ENCODE measurements at places on chromosomes 2 and 18. TPM values are rescaled to one million over a fixed set of nuclear protein-coding genes. Genes with fewer than 3 reads are reported as not detected.
A peak's percentile ranks its signal among the peaks of the same experiment; 100 is the strongest.

- DNase-seq = no peak
Observed at GRCh38 chr18:37346048-37346447, 219.6 kb downstream of the CELF4 start.

- no peak for DNase-seq
Observed at GRCh38 chr2:213148572-213149261, 2.7 kb downstream of the IKZF2 start.

DNA sequence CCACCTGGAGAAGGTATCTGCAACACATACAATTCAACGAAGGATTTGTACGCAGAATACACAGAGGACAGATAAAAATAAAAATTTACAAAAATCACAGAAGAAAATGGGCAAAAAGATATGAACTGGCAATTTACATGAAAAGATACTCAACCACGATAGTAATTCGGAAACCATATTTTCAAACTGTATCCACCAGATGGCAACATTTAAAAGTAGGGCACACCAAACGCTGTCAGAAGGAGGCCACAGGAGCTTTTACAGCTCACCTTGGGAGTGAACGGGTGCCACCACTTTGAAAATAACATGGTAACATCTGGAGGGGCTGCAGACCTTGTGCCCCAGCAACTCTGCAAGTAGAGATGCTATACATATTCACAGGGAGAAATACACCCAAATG is 9.8 kb downstream of the KIF1A start:
- DNase-seq = no peak

DNA sequence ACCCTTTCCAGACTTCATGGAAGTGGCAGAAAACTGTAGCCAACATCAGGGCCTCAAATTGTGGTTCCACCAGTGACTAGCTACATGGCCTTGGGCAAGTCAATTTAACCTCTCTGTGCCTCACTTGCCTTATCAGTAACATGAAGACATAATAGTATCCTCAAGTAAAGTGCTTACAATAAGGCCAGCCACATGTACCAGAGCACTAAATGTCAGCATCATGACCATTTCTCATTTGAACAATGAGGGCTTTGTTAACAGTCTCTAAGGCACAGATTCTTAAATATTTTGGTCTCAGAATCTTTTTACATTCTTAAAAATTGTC is 5.8 kb upstream of the KCMF1 start:
- DNase-seq = peak; percentile 63

DNA sequence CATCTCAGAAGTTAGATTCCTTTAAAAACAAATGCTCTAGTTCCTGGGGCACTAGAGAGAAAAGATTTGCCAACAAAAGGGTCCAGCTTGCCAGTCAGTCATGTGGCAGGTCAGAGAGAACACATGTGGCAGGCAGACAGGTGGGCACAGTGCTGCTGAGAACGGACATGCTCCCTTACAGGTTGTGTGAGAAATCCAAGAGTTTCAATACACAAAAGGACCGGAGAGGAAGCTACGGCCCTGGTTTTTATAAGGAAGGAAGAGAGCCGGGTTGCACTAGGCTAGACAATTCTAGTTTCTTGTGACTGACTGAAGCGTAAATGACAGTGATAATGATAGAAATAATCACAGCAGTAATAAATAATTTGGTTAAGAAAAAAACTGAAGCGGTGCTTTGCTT is 18.3 kb downstream of the CDC42EP3 start:
- no peak for DNase-seq

DNA sequence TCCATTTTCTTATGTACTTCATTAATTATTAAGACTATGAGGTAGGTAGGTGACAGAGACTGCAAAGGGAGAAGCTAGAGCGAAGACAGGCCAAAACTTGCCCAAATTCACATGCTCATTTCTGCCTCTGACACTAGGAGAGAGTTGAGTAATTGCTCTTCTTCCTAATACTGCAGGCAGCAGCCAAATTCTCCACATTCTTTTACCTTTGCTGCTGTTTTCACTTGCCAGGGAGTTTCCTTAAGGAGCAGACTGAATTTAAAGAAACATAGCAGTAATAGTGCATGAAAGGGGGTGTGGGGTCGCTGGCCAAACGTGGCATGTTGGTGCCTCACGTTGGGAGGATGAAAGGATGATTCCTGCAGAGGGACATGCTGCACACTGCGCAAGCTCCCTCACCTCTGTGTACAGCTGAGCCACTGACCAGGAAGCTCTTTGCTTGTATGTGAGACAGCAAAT is 12.3 kb downstream of the CRIM1 start:
- peak; percentile 56 for DNase-seq

GRCh38 chr2:16487686-16488085 is 177.9 kb downstream of the CYRIA start:
- no peak for DNase-seq

Gene NIF3L1
- total RNA-seq = 50.9 TPM

Gene RGPD4
- not detected for total RNA-seq

Gene CD28
- not detected for total RNA-seq

Gene CASP10
- 7.9 TPM for total RNA-seq
